ENCODE measurements at places on chromosomes 12 and 14. TPM values are rescaled to one million over a fixed set of nuclear protein-coding genes. Genes with fewer than 3 reads are reported as not detected.

SMIM41 gene
- total RNA-seq: 7.9 TPM

MYO1H gene
- total RNA-seq: not detected

DNA sequence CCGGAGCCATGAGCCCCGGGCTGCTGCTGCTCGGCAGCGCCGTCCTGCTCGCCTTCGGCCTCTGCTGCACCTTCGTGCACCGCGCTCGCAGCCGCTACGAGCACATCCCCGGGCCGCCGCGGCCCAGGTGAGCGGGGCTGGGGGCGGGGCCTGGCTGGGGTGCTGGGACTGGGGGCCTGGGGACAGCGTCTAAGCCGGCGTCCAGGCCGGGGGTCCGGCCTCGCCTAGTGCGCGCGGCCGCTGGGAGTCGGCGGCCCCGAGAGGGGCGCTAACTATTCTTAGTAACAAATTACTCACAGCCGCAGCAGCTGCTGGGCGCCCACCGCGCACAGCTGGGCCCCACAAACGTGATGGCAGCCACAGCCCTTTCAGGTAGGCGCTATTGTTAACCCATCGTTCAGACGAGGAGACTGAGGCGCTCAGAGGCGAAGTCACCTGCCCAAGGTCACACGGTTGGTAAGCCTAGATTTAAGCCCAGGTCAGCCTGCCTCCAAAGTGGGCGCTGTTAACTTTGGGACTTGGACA lies 374 bp downstream of the CYP46A1 start:
- H3K27me3 ChIP-seq: no peaks in the 10 kb centered on the region
- no peaks in the 10 kb centered on the region for H3K4me1 ChIP-seq
- H3K4me3 ChIP-seq: peak overlapping the region; percentile 63
- H3K27ac ChIP-seq: peak overlapping the region; percentile 67
- no peaks in the 10 kb centered on the region for H3K36me3 ChIP-seq

DNA sequence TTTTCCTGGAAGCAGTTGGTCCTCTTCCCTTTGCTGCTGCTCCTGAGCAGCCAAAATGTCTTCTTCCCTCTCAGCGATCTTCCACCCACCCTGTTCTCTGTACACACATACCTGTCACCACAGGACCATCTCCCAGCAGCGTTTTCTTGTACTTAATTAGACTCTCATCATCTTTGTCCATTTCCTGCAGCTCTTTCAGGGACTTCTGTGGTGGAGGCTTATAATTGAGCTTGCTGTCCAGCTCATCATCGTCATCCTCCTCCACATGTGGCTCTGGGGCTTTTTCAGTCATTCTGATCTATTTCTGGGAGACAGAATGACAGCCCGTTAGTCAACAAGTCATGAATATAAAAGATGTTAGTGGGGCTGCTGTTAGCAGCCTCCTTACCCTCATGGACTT lies 11.0 kb downstream of the ARHGDIB start:
- H3K4me3 ChIP-seq: no peak overlapping the region
- no peaks in the 10 kb centered on the region for H3K36me3 ChIP-seq
- H3K4me1 ChIP-seq: peaks cover 58% of the 10 kb centered on the region
- peak overlapping the region; percentile 96 for H3K27ac ChIP-seq
- DNase-seq: no peak

DNA sequence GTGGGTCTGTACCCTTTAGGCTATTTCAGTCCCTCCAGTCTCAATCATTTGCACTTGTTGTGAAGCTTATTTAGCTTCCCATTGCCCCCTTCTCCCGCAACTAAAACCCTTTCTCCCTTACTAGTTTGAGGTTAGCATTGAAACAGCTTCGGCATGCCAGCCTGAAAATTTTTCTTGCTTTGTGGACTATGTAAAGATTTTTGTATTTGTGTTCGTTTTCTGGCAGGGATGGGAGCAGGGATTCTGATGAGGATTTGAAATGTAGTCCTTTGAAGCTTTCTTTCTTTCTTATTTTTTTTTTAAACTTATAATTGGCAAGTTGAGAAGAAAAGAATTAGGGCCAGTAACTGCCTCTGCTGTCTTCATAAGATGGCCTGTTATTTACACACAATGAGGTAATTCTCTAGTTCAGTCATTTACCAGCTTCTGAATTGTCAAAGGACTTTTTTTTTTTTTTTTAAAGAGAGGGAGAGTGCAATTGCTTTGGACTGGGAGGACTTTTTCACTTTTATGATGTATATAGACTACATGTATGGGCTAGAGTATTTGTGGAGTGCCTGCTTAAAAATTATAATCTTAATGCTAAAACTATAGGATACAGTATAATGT lies 29.0 kb downstream of the PALS1 start:
- no peaks in the 10 kb centered on the region for H3K36me3 ChIP-seq
- H3K27ac ChIP-seq: no peak overlapping the region
- no peak for DNase-seq
- peaks cover 9% of the 10 kb centered on the region for H3K4me1 ChIP-seq

GRCh38 chr12:44091948-44092606 lies 256.2 kb downstream of the TMEM117 start:
- H3K27ac ChIP-seq: no peak overlapping the region
- H3K27me3 ChIP-seq: no peaks in the 10 kb centered on the region
- DNase-seq: no peak
- H3K36me3 ChIP-seq: no peaks in the 10 kb centered on the region

DNA sequence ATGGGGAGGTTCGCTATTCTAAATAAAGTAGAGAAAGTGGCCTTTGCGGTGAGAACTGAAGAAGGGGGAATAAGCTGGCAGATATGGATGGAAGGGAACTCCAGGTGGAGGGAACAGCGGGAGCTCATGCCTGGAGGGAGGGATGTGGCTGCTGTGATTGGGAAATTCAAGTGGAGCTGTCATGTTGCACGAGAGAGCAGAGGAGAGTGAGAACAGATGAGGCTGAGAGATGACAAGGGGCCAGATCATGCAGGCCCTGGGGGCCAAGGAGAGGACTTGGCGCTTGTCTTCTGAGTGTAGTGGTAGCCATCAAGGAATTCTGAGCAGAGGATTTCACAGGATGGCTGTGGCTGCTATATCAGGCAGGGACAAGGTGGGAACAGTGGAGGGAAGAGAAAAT lies 35.0 kb downstream of the TGFB3 start:
- no peak overlapping the region for H3K4me3 ChIP-seq
- no peak overlapping the region for H3K27ac ChIP-seq
- no peaks in the 10 kb centered on the region for H3K4me1 ChIP-seq
- no peak for DNase-seq
- H3K36me3 ChIP-seq: no peaks in the 10 kb centered on the region

DNA sequence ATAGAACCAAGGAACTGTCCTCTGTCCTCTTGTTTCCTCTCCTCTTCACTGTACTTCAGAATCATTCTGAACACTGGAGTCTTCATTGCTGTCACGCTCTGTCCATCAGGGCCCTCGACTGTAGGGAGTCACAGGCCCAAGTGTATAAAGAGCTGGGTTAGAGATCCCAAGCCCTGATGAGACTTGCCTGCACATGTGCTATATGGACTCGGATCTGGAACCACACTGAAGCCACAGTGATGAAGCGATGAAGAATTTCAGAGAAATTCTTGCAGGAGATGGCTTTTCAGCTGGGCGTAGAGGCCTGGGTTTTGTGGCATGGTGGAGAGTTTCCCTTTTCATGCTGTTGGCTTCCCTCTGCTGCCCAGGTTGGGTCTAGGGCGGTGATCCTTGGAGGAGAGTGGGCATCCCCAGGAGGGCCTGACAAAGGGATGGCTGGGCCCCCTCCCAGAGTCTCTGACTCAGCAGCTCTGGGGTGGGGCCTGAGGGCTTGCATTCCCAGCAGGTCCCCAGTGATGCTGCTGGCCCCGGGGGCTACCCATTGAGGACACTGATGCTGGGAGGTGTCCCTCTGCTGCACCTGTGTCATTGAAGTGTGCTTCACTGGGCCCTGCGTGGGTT lies 39.6 kb upstream of the YY1 start:
- DNase-seq: no peak
- H3K36me3 ChIP-seq: no peaks in the 10 kb centered on the region
- no peaks in the 10 kb centered on the region for H3K27me3 ChIP-seq
- no peak overlapping the region for H3K4me3 ChIP-seq
- no peak overlapping the region for H3K27ac ChIP-seq

- no peaks in the 10 kb centered on the region for H3K27me3 ChIP-seq
- no peak overlapping the region for H3K27ac ChIP-seq
- no peak overlapping the region for H3K4me3 ChIP-seq
- H3K4me1 ChIP-seq: no peaks in the 10 kb centered on the region
- DNase-seq: no peak
Observed at GRCh38 chr14:53409969-53410368, 256.8 kb upstream of the DDHD1 start.

GRCh38 chr14:21703357-21704326 lies 30.0 kb upstream of the OR4E1 start:
- no peak overlapping the region for H3K27ac ChIP-seq
- no peaks in the 10 kb centered on the region for H3K27me3 ChIP-seq
- H3K36me3 ChIP-seq: no peaks in the 10 kb centered on the region
- no peak overlapping the region for H3K4me3 ChIP-seq
- H3K4me1 ChIP-seq: no peaks in the 10 kb centered on the region

DNA sequence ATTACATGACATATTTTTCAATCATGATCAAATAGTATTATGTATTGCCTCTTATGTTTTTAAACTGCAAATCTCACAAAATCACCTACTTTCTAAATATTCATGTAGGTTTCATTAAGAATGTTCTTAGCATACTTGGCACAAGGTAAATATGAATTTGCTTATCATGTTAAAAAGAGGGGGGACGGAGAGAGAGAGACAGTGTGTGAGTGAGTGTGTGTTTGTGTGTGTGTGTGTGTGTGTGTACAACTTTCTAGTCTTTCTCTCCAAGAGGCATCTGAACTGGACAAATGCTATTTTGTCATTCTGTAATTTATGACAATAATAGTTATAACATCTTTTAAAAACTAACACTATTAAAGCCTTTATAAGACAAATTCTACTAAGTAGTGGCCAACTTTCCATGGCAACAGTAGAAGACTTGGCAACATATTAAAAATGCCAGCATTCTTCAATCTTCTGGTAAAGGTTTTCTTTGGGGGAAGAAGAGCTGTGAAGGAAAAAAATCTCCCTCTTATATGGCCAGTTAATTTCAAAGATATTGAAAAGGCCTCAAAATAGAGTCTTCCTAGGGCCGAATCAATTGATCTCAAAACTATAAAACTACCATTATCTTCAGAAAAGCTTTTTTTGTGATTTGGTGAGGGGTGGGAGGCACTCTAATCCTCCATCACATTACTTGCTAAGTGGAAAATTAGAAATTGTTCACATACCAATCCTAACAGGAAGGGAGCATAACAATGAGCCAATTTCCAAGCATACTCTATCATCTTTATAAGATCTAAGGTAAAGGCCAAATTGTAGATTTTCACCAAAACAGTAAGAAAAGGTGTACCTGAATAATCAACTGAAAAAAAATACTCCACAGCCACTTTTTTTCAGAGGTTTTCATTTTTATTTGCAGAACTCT lies 28.2 kb downstream of the CDK17 start:
- DNase-seq: no peak
- peaks cover 15% of the 10 kb centered on the region for H3K4me1 ChIP-seq
- no peak overlapping the region for H3K4me3 ChIP-seq
- H3K27me3 ChIP-seq: no peaks in the 10 kb centered on the region

- H3K36me3 ChIP-seq: peaks cover 11% of the 10 kb centered on the region
- H3K27ac ChIP-seq: peak overlapping the region; percentile 80
- no peak for DNase-seq
- H3K27me3 ChIP-seq: no peaks in the 10 kb centered on the region
Observed at GRCh38 chr14:89164168-89165073, 252.6 kb downstream of the FOXN3 start.

- H3K27ac ChIP-seq: no peak overlapping the region
- no peaks in the 10 kb centered on the region for H3K27me3 ChIP-seq
- DNase-seq: no peak
- no peaks in the 10 kb centered on the region for H3K4me1 ChIP-seq
Observed at GRCh38 chr14:98685725-98686124, 586.3 kb downstream of the BCL11B start.

- H3K4me1 ChIP-seq: peaks cover 35% of the 10 kb centered on the region
- H3K27me3 ChIP-seq: no peaks in the 10 kb centered on the region
- no peak overlapping the region for H3K27ac ChIP-seq
- no peak overlapping the region for H3K4me3 ChIP-seq
- DNase-seq: no peak
Observed at GRCh38 chr14:95141684-95142083, 15.6 kb downstream of the DICER1 start.

DNA sequence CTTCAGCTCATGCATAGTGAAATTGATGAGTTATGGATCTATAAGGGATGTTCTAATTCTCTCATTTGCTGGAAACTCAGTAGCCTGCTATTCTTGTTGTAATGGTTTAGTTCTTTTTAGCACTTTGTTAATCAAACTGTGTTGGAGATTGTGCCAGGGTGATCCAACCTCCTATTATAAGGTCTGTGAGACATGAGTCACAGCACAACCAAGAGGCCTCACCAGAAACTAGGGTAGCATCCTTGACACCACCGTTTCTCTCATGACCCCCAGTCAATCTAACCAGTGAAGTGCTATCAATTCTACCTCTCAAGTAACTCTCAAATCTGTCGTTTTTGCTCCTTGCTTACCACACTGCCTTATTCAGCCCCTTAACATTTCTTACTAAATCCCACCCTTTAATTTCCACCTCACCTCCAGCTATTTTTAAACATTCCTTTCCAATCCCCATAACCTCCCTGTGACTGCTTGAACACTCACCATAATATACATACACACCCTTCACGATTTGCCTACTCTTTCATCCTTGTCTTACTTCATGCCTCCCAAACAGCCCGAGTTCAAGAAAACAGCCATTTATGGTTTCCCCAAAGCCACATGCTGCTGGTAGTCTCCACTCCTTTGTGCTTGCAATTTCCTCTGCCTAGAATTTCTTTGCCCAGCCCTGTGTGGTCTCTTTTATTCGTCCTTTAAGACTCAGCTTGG lies 53.9 kb upstream of the NUDT4 start:
- H3K27me3 ChIP-seq: no peaks in the 10 kb centered on the region
- H3K4me1 ChIP-seq: no peaks in the 10 kb centered on the region
- no peak for DNase-seq
- H3K27ac ChIP-seq: no peak overlapping the region

DNA sequence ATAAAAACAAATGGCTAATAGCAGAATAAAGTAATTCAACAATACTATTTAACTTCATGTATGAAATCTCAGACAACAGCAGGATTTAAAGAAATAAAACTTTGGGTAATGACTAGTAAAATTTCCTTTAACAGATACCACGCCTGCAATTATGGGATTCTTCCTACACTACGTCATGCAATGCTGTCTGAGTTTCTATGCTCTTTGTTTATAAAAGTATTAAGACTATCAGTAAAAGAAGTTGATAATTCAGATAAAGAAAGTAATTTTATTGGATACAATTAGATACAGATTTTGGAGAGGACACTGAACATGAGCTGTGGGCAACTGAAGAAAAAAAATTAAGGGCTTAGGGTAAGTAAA lies 308.4 kb upstream of the LRFN5 start:
- H3K4me1 ChIP-seq: no peaks in the 10 kb centered on the region
- H3K27ac ChIP-seq: no peak overlapping the region
- no peaks in the 10 kb centered on the region for H3K27me3 ChIP-seq
- DNase-seq: no peak
- H3K4me3 ChIP-seq: no peak overlapping the region
- no peaks in the 10 kb centered on the region for H3K36me3 ChIP-seq

GRCh38 chr12:23611320-23611719 lies 338.1 kb downstream of the SOX5 start:
- no peak for DNase-seq
- no peaks in the 10 kb centered on the region for H3K4me1 ChIP-seq
- no peak overlapping the region for H3K4me3 ChIP-seq
- H3K27ac ChIP-seq: no peak overlapping the region
- H3K27me3 ChIP-seq: no peaks in the 10 kb centered on the region
- no peaks in the 10 kb centered on the region for H3K36me3 ChIP-seq
